ENCODE measurements at places on chromosomes 1 and 21. TPM values are rescaled to one million over a fixed set of nuclear protein-coding genes. Genes with fewer than 3 reads are reported as not detected.

DNA sequence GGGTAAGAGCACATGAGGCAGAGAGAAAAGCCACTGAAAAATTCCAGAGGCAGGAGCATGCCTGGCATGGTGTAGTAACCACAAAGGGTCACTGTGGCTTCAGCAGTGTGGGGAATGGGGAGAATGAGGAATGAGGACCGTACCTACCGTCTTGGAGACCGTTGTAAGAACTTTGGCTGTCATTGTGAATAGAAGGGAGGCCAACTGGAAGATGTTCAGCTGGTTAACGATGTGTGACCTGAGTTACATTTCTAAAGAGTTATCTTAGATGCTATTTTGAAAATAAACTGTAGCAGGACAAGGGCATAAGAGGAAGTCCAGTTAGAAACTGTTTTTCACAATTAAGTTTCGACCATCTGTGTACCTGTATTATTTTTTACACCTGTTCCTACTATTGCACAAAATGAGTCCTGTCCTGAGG lies 365.5 kb upstream of the SGIP1 start:
- no peaks in the 10 kb centered on the region for H3K27me3 ChIP-seq
- DNase-seq: no peak
- H3K27ac ChIP-seq: no peak overlapping the region
- H3K4me1 ChIP-seq: no peaks in the 10 kb centered on the region

DNA sequence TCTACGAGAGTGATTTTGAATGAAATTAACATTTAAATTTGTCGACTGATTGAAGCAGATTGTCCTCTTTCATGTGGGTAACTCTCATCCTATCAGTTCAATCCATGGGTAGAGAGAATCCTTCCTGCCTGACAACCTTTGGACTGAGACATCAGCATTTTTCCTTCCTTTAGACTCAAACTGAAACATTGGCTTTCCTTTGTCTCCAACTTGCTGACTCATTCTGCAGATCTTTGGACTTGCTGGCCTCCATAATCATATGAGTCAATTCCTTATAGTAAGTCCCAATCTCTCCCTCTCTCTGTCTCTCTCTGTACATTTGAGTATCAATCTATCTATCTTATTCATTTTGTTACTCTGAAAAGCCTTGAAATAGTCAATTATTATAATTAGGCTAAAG lies 416.7 kb downstream of the LRRIQ3 start:
- H3K4me3 ChIP-seq: no peak overlapping the region
- H3K4me1 ChIP-seq: peaks cover 9% of the 10 kb centered on the region
- no peak for DNase-seq
- H3K27ac ChIP-seq: no peak overlapping the region
- H3K27me3 ChIP-seq: no peaks in the 10 kb centered on the region
- no peaks in the 10 kb centered on the region for H3K36me3 ChIP-seq

- H3K4me1 ChIP-seq: peaks cover 25% of the 10 kb centered on the region
- no peak overlapping the region for H3K27ac ChIP-seq
- DNase-seq: no peak
- H3K27me3 ChIP-seq: no peaks in the 10 kb centered on the region
- no peak overlapping the region for H3K4me3 ChIP-seq
These were observed 1.8 kb downstream of the DISC1 start for GRCh38 chr1:231628207-231628876.

GRCh38 chr1:177170756-177171535 lies at the start of gene BRINP2:
TSS of gene BRINP2 (plus strand) at chr1:177170958. CDS start at chr1:177229877, 58,919 bp downstream.
- no peaks in the 10 kb centered on the region for H3K4me1 ChIP-seq
- H3K27me3 ChIP-seq: no peaks in the 10 kb centered on the region
- no peaks in the 10 kb centered on the region for H3K36me3 ChIP-seq
- H3K4me3 ChIP-seq: no peak within 1 kb of the TSS

GRCh38 chr1:65235867-65236805 lies 73.2 kb upstream of the DNAJC6 start:
- no peaks in the 10 kb centered on the region for H3K27me3 ChIP-seq
- no peaks in the 10 kb centered on the region for H3K36me3 ChIP-seq
- no peak for DNase-seq
- H3K4me3 ChIP-seq: no peak overlapping the region
- no peak overlapping the region for H3K27ac ChIP-seq
- H3K4me1 ChIP-seq: no peaks in the 10 kb centered on the region

The SELP gene
- not detected for total RNA-seq

The ICOSLG gene
- 13.5 TPM for total RNA-seq

GRCh38 chr1:31690921-31691320 lies 12.9 kb downstream of the COL16A1 start:
- no peak overlapping the region for H3K4me3 ChIP-seq
- H3K36me3 ChIP-seq: no peaks in the 10 kb centered on the region
- no peak overlapping the region for H3K27ac ChIP-seq
- no peaks in the 10 kb centered on the region for H3K4me1 ChIP-seq

DNA sequence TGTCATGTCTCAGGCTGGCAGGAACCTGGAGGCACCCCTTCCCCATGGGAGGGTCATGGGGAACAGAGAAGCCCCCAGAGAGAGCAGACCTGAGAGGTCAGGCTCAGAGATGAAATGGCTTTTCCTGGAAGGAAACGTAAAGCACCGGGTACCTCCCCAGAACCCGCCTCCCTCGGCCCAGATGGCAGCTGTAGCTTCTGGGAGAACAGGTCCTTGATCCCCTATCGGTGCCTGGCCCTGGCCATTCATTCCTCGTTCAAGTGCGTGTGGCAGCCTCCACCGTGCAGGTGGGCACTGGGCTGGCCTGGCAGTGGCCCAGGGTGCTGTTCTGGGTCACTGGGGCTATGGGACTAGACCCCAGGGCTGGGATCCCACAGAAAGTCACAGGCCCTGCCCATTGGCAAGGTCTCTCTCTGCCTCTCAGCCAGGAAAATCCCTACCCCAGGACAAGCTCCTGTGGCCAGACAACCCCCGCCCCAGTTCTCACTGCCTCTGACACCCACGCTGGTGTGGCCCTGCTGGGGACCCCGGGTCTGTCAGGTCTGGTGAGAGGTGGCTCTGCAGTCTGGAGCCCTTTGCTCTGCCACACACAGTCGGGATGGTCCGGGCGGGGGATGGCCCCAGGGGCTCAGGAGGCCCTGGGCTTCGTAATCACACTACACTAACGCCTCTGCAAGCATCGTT lies 183.2 kb upstream of the VAMP3 start:
- no peaks in the 10 kb centered on the region for H3K36me3 ChIP-seq
- no peak overlapping the region for H3K4me3 ChIP-seq
- no peaks in the 10 kb centered on the region for H3K27me3 ChIP-seq

- no peaks in the 10 kb centered on the region for H3K27me3 ChIP-seq
- no peak overlapping the region for H3K4me3 ChIP-seq
- no peaks in the 10 kb centered on the region for H3K36me3 ChIP-seq
- no peaks in the 10 kb centered on the region for H3K4me1 ChIP-seq
- no peak for DNase-seq
- H3K27ac ChIP-seq: no peak overlapping the region
These were observed 11.8 kb downstream of the NFASC start for GRCh38 chr1:204882479-204882878.

- H3K27ac ChIP-seq: no peak within 1 kb of the TSS
- no peaks in the 10 kb centered on the region for H3K27me3 ChIP-seq
- no peak for DNase-seq
- no peaks in the 10 kb centered on the region for H3K4me1 ChIP-seq
These were observed at the start of gene SLC6A17 for GRCh38 chr1:110150330-110151174. TSS of gene SLC6A17 (plus strand) at chr1:110150494. CDS start at chr1:110166930, 16,436 bp downstream.

- no peaks in the 10 kb centered on the region for H3K36me3 ChIP-seq
- no peak for DNase-seq
- no peaks in the 10 kb centered on the region for H3K4me1 ChIP-seq
- H3K4me3 ChIP-seq: no peak overlapping the region
- H3K27me3 ChIP-seq: no peaks in the 10 kb centered on the region
These were observed 102.4 kb downstream of the CACHD1 start for GRCh38 chr1:64572222-64572900.

GRCh38 chr1:230735447-230735846 lies 11.7 kb upstream of the CAPN9 start:
- H3K27me3 ChIP-seq: no peaks in the 10 kb centered on the region
- peak; percentile 64 for DNase-seq
- H3K36me3 ChIP-seq: no peaks in the 10 kb centered on the region
- no peaks in the 10 kb centered on the region for H3K4me1 ChIP-seq

GRCh38 chr1:38444311-38444710 lies 397.7 kb upstream of the POU3F1 start:
- H3K4me3 ChIP-seq: no peak overlapping the region
- H3K4me1 ChIP-seq: no peaks in the 10 kb centered on the region
- H3K27me3 ChIP-seq: no peaks in the 10 kb centered on the region

- no peaks in the 10 kb centered on the region for H3K27me3 ChIP-seq
- H3K4me3 ChIP-seq: no peak overlapping the region
- H3K27ac ChIP-seq: no peak overlapping the region
- H3K4me1 ChIP-seq: no peaks in the 10 kb centered on the region
- no peak for DNase-seq
These were observed 137.0 kb downstream of the DENND1B start for GRCh38 chr1:197638316-197638715.

- H3K4me3 ChIP-seq: no peak overlapping the region
- peak overlapping the region; percentile 87 for H3K27ac ChIP-seq
These were observed 5.3 kb downstream of the ARF1 start for GRCh38 chr1:228087771-228088251.

DNA sequence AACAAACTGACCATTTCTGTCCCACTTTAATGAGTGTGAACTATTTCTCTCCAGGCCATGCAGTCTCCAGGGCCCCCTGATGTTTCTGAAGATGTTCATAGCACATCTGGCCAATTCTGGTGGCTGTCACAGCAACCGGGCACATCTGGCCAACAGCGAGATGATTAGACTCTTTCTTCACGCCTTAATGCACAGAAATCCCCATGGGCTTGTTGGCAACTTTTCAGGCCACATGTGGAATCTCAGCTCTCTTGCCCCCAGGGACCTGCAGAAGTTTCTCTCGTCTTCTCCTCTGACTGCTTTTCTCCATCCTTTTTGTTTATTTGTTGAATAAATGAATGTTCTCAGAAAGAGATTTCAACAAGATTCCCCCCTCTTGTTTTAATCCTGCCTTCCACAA lies 71.2 kb upstream of the HMGB4 start:
- DNase-seq: no peak
- H3K36me3 ChIP-seq: no peaks in the 10 kb centered on the region
- H3K27ac ChIP-seq: no peak overlapping the region
- no peaks in the 10 kb centered on the region for H3K27me3 ChIP-seq
- H3K4me3 ChIP-seq: no peak overlapping the region

The OR6K2 gene
- not detected for total RNA-seq

GRCh38 chr1:100414693-100415497 lies 62.6 kb downstream of the CDC14A start:
- H3K4me3 ChIP-seq: no peak overlapping the region
- no peak overlapping the region for H3K27ac ChIP-seq
- no peaks in the 10 kb centered on the region for H3K4me1 ChIP-seq
- no peaks in the 10 kb centered on the region for H3K36me3 ChIP-seq

GRCh38 chr1:43618521-43619313 lies 31.2 kb upstream of the KDM4A start:
- no peak overlapping the region for H3K4me3 ChIP-seq
- H3K27ac ChIP-seq: no peak overlapping the region
- peaks cover 2% of the 10 kb centered on the region for H3K36me3 ChIP-seq

DNA sequence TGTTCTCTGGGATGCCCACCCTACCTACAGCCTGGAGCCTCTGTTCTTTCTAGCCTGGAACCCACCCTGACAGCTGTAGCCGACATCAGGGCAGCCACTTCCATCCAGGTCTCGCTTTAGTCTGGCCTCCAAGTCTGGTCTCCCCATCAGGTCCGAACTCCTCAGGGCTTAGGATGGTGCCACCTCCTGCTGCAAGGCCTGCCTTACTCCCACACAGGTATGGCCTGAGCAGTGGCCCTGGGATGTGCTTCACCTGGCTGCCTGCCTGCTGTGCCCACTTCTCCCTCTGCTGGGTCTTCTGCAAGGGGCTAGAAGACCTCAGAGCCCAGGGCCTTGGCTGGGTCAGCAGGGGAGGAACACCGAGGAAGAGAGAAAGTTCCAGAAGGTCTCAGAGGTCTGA lies 35.7 kb upstream of the MAGOH start:
- no peak overlapping the region for H3K27ac ChIP-seq
- no peak for DNase-seq
- no peak overlapping the region for H3K4me3 ChIP-seq
- H3K4me1 ChIP-seq: no peaks in the 10 kb centered on the region

DNA sequence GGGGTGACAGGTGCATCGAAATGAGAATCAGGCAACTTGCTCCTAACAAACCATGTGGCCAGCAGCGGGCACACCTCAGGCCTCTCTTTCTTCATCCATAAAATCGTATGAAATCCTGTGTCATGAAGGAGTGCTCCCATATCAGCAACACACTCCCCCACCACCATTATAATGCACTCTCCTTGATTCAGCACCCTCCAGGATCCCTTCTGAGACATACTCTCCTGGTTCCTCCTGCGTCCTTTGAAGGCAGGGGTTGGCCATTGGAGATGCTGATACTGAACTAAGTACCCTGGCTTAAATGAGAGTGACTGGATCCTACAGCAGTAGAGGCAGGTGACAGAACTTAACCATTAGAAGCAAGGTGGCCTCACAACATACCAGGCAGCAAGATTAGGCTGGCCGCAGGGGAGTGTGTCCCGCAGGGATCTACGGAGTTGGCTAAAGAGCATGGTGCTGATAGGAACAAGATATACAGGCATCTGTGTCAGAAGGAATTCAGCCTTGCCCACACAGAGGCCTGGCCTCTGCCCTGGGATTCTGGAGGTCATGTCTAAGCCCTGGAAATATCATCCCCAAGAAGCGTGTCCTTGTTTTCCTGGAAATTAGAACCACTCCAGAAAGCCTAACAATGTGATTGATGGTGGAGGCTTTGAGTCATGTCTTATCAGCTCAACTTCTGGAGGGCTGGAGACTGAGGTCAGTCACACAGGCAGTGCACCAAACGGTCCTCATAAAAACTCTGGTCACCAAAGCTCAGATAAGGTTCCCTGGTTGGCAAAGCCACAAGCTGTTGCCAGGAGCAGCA lies 16.8 kb downstream of the S100A7A start:
- no peak overlapping the region for H3K27ac ChIP-seq
- DNase-seq: no peak
- H3K4me1 ChIP-seq: no peaks in the 10 kb centered on the region
- H3K4me3 ChIP-seq: no peak overlapping the region
- H3K27me3 ChIP-seq: peaks cover 2% of the 10 kb centered on the region

The LDLRAD1 gene
- total RNA-seq: not detected
